ENCODE measurements at places on chromosomes 4 and X.

GRCh38 chr4:119299260-119299671 lies 22.7 kb downstream of the FABP2 start:
- no peak for DNase-seq

DNA sequence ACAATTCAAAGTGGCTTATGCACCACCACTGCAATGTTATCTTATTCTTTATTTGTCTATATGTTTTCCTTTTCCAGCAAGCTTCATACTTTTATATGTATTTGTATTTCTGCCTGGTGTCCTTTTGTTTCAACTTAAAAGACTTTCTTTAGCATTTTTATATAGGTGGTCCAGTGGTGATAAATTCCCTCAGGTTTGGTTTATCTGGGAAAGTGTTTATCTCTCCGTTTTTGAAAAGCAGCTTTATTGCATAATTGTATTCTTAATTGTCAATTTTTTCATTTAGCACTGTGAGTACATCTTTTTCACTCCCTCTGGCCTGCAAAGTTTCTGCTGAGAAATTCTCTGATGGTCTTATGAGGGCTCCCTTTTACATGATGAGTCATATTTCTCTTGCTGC lies 479.0 kb upstream of the GRID2 start:
- DNase-seq: no peak

DNA sequence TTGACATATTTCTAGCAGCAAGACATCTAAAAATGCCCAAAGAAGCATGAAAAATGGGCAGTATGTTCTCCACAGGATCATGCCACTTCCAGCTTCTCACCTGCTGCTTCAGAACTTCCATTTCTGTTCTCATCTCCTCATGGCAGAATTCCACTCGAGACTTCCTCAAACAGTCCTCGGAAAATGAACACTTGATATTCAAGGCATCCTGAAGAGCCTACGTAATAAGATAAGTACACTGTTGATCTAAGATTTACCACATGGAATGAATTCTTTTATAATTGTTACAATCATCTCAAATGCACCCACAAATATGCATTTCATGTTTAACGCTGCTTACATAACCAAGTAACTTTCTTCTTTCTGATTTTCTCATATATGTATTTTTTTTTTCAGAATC lies 14.1 kb downstream of the TNIP3 start:
- DNase-seq: no peak

DNA sequence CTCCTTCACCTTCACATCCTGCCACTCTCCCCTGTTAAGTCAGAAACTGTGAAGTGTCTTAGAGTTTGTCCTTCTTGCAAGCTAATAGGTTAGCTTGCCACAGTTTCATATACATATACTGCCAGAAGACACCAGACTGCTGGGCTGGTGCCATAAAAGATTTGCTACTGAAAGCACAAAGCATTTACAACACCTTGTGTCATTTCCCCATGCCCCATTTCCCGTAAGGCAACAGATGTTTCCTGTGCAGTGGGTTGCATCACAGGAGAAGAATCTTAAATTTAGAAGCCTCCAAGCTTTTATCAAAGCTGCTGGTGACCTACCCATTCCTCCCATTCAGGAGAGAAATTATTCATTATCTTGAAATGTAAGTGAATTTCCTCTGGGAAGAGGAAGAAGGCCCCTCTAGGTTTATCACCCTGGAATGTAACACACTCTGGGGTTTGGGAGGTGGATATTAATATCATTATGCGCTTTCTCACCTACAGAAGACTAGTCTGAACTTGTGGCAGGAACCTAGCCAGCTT lies 34.5 kb upstream of the RAB33B start:
- peak; percentile 46 for DNase-seq

GRCh38 chrX:5399403-5399802 lies 829.3 kb downstream of the NLGN4X start:
- DNase-seq: no peak

DNA sequence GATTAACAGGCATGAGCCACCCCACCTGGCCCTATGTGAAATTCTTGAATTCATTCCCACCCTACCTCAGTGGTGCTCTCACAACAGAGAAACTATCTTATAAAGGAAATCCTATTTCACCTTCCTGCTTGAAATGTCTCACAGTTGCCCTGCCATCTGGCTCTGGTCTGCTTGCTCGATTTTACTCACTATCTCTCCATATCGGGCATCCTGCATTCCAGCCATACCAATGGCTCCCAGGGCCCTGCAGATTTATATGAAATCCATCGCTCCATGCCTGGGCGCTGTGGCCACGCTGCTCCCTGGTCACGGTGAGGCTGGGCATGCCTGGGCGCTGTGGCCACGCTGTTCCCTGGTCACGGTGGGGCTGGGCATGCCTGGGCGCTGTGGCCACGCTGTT lies 15.8 kb downstream of the SORBS2 start:
- DNase-seq: no peak

DNA sequence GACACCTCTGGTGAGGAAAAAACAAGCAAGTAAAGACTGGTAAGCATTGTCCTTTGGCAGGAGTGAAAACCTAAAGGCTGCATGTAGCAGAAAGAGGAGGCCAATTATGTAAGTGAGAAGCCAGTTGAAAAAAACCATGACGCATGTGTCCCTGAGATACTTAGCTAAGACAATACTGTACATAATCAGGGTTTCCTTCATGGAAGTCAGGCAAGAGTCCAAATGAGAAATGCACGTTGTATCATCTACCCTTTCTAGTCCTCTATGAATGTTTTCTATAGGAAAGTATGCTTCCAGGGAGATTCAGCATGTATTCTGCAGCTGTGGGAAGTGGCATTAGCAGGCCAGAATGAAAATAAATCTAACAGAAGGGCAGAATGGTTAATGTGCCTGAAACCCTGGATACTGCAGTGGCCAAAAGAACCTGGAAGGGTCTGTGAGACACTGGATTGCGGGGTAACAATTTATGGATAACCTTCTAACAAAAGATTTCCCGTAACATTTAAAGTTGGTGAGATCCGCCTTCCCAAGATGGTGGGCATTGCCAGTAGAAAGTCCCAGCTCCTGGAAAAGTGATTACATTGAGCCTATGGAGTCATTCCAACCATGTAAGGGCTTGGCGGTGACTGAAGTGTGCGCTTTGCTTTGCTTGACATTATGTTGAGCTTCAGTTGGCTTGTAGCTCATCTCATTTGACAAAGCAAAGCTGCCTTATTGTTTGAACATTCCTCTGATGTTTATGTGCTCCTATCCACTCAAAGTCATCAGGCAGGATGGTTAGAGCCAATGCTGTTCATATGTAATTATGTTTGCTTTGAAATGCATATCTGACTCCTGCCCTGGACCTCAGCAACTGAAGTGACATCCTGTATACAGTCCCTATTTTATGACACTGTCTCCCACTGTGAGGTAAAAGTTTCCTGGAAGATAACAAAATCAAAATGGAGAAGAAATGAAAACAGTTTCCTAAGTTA lies 200.4 kb downstream of the ARHGAP24 start:
- DNase-seq: peak; percentile 63

GRCh38 chrX:136344320-136344719 lies 43.6 kb downstream of the ADGRG4 start:
- no peak for DNase-seq

GRCh38 chrX:153645151-153645550 lies 1.9 kb upstream of the DUSP9 start:
- no peak for DNase-seq

DNA sequence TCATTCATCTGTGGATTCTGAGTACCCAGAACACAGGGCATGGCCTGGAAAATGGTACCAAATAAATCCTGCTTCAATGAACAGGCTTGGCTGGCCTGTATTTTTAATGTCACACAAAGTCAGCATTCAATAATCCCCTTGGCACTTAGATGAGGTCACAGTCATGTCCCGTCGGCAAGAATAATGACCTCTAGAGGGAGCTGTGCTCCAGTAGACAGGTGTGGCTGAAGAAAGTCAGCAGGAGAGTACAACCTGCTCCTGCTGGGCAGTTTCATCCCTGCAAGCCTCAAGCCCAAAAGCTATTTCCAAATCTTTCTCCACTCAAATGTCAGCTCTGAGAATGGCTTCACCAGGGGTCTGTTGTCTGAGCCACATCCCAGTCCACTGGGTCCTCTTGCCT lies 404.0 kb upstream of the F9 start:
- no peak for DNase-seq

- peak; percentile 22 for DNase-seq
These were observed 90.6 kb downstream of the TLL1 start for GRCh38 chr4:165963621-165964020.

DNA sequence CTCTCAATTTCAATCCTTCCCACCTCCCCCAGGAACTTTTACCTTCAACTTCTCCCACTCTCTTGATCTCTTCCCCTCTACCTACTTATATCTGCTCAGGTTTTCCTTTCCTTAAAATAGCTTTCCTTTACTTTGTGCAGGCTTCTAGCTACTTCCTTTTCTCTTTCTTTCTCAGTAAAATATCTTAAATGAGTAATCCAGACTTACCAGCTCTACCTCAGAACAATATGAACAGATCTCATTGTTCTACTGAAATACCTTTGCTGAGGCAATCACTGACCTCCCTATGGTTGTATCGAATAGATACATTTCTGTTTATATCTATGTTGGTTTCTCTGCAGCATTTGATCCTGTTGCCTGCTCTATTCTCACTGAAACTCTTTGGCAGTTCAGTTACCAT lies 86.7 kb upstream of the WDR44 start:
- no peak for DNase-seq

- DNase-seq: peak; percentile 55
These were observed 4.4 kb upstream of the CXorf38 start for GRCh38 chrX:40651620-40652223.

DNA sequence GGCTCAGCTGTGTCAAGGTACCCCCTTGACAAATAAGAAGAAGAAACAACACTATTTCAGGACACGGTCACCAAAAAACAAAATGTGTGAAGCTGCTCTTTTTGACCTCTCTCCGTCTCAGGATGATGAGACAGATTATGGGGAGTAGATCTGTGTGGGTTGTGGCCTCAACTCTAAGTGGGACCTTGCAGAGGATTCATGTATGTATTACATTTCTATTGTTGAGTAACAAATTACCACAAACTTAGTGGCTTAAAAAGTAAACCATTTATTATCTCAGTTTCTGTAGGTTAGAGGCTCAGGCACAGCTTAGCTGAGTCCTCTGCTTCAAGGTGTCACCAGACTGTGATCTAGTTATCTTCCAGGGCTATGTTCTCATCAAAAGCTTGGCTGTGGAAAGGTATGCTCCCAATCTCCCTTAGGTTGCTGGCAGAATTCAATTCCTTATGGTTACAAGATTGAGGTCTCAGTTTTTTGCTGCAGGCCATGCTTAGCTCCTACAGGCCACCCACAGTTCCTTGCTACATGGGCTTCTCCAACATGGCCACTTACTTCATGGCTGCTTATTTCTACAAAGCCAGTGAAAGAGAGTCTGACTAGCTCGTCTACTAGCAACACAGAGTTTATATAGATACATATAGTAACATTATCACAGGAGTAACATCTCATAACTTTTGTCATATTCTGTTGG lies 28.1 kb downstream of the DGKK start:
- DNase-seq: no peak

GRCh38 chr4:165330071-165330470 lies 2.6 kb downstream of the MSMO1 start:
- no peak for DNase-seq

DNA sequence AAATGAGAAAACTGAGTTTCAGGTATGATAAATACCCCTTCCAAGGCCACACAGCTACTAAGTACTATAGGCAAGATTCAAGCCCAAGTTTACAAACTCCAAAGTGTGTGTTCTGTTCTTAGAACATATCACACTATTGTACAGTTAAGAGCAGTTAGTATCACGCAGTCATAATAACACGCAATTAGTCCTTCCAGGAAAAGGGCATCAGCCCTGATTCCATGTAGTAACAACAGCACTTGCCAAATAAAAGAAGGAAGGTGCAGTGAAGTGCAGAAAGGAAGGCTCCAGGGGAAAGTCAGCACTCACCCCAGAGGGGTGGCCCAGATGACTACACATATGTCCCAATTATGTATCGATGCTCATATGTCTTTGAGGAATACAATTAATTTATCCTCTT lies 4.4 kb downstream of the TASL start:
- DNase-seq: no peak

- no peak for DNase-seq
These were observed 105.7 kb upstream of the PDLIM3 start for GRCh38 chr4:185640811-185641675.

- DNase-seq: peak; percentile 17
These were observed 143.6 kb downstream of the TMEM164 start for GRCh38 chrX:110146521-110146920.

- DNase-seq: no peak
These were observed 53.6 kb downstream of the USP53 start for GRCh38 chr4:119266153-119266552.

DNA sequence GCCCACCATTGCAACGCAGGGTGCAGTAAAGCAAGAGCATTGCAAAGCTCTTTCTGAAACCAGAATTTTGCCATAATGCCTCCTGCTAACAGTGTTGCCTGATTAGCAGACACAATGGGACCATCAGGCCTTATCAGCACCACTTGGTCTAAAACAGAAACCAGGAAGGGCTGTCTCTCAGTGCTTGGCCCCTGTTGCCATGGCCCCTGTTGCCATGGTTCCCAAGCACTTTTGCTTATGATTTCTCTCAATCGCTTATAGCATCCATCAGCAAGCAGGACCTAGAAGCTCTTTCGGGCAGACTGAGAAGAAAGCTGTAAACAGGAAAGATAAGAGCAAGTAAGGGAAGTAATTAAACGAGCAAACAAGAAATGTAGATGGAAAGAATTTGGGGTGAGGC lies 36.8 kb downstream of the RTL5 start:
- no peak for DNase-seq

DNA sequence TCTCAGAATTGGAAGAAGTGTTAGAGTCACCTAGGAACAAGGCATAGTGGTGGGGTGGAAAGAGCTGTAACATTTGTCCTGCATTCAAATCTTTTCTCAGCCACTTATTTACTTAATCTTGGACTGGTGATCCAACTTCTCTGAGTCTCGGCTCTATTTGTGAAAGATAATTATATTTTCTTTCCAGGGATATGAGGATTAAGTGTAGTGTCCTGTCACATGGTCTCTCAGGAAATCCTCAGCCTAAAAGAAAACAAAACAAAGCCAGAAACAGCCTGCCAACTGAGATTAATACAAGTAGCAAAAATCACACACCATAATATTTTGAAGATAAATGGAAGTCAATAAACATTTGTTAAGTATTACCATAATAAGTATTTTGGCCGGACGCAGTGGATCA lies 33.3 kb upstream of the ETNPPL start:
- no peak for DNase-seq

DNA sequence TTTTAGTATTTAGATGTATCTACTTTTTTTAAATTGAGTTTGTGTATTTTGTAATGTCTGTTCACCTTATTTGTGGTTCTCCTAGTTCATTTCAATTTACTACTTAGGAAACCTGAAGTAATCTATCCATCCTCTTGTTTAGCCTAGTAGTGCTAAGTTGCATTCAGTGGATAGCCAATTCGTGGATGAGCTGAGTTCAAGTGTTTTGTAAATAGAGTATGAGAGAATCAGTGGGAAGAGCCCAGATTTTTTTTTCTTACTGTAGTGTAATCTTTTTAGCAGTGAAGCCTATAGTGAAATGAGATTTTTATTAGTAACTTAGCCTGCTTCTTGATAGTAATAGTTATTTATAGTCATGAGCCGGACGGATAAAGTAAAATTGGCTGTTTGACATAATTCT lies 21.7 kb downstream of the STAG2 start:
- DNase-seq: no peak
